Thymus (tissue), 14 donors: ENCODE measurements at places on chromosomes 3 and 15. TPM values are rescaled to one million over a fixed set of nuclear protein-coding genes. Genes with fewer than 3 reads are reported as not detected.

The EXD1 gene
- 0.09 TPM for total RNA-seq

The PLSCR2 gene
- total RNA-seq = 0.28 TPM

The PLXND1 gene
- 31.2 TPM for total RNA-seq

The NANOGP8 gene
- total RNA-seq = not detected

The C15orf62 gene
- 1.1 TPM for total RNA-seq

The PYGO1 gene
- total RNA-seq = 0.71 TPM

The GOLGA6D gene
- 0.05 TPM for total RNA-seq

The GABRB3 gene
- total RNA-seq = 2.8 TPM

The MESP1 gene
- 0.38 TPM for total RNA-seq

The TMEM158 gene
- total RNA-seq = 0.66 TPM

The ECE2 gene
- not detected for total RNA-seq

The CHST13 gene
- total RNA-seq = 0.38 TPM

- DNase-seq = no peak
These were observed 185.8 kb upstream of the CFAP20DC start for GRCh38 chr3:59235634-59236012.

- DNase-seq = peak; percentile 10
These were observed 77.2 kb downstream of the CEMIP start for GRCh38 chr15:80856400-80856799.

DNA sequence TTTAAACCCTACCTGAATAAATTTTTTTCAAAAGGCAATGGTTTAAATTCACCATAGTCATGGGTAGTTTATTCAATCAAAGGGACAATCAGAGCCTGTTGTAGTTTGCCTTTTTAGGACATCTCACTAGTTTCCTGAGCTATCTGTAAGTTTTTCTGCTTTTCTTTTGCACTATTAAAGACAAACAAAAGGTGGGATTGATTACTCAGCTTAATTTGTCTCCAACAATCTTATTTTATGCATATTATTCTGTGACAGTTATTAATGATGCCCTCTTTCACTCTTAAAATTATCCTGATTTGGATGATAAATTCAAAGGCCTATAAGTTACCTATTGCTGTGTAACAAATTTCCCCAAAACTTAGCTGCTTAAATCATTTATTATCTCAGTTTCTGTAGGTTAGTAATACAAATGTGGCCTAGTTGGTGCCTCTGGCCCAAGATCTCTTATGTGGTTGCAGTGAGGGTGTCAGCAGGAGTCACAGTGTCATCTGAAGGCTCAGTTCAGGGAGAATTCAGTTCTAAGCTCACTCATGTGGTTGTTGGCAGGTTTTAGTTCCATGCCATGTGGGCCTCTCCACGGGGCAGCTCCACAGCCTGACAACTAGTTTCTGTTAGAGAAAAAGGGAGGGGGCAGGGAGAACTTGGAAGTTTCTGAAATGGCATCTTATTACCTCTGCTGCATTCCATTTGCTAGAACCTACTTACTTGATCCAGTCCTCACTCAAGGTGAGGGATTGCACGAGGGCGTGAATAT lies 16.0 kb downstream of the ARMC8 start:
- DNase-seq = no peak

DNA sequence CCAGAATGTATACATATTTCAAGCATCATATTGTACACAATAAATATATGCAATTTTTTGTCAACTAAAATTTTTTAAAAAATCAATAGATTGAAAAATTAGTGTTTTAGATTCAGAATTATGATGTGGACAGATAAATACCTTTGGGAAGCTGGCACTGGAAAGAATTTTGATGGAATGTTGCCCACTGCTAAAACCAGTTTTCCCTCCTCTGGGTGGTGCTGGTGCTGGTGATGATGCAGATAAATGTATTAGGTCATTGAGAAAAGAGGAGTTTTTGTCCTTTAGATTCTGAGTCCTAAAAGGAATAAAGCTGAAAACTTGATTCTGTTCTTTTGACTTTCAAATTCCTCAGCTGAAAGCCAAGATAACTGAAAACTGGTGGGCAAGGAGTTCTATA lies 56.0 kb upstream of the SUCLG2 start:
- no peak for DNase-seq

GRCh38 chr3:89488800-89489580 lies 381.6 kb downstream of the EPHA3 start:
- no peak for DNase-seq

GRCh38 chr3:171481011-171481410 lies 20.8 kb upstream of the TNIK start:
- DNase-seq = no peak

DNA sequence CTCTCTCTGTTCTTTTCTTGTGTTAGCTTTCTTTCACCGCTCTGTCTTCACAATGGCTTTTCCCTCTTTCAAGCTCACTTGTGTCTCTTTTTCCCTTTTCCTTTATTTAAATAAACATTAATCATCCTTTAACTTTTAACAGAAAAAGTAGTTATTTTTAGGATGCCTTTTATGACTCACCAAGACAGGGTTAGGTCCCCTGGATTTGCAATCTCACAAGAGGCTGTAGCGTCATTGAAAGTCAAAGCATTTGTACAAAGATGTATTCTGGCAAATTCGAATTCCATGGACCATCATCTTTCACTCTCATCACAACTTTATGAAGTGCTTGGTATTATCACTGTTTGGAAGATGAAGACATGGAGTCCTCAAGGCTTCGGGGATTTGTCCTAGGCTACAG lies 34.8 kb upstream of the MCTP2 start:
- no peak for DNase-seq

- DNase-seq = no peak
These were observed 250.1 kb downstream of the SQOR start for GRCh38 chr15:45884755-45885445.

GRCh38 chr3:60854791-60855190 lies 396.5 kb downstream of the FHIT start:
- no peak for DNase-seq

GRCh38 chr3:20225769-20226168 lies 39.8 kb upstream of the SGO1 start:
- no peak for DNase-seq

GRCh38 chr15:72927451-72927850 lies 124.8 kb upstream of the NEO1 start:
- no peak for DNase-seq

- DNase-seq = no peak
These were observed 20.3 kb upstream of the RAB6B start for GRCh38 chr3:133915685-133916658.

GRCh38 chr15:65334586-65335231 lies 30.2 kb downstream of the RNU5B-1 start:
- DNase-seq = no peak

- no peak for DNase-seq
These were observed 80.9 kb upstream of the ARHGEF26 start for GRCh38 chr3:154040283-154040682.

DNA sequence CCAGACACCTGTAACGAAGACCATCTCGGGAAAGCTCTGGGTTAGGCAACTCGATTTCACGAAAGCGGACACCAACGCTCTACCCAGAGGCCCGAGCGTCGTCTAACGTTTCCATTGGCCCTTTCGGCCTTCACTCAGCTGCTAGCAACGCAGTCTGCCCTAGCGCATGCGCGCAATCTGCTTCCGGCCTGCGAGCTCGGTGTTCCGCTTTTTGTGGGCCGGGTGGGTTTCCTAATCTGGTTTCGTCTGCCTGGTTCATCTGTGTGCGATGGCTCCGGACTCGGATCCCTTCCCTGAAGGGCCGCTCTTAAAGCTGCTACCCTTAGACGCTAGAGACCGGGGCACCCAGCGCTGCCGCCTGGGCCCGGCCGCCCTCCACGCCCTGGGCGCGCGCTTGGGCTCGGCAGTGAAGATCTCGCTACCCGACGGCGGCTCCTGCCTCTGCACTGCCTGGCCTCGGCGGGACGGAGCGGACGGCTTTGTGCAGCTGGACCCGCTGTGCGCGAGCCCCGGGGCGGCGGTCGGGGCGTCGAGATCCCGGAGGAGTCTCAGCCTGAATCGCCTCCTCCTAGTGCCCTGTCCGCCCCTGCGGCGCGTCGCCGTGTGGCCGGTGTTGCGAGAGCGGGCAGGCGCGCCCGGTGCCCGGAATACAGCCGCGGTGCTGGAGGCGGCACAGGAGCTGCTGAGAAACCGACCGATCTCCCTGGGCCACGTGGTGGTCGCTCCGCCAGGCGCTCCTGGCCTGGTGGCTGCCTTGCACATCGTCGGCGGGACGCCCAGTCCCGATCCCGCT lies 24.0 kb upstream of the GATM start:
- peak; percentile 100 for DNase-seq

- DNase-seq = no peak
These were observed 1.6 kb downstream of the GOLGB1 start for GRCh38 chr3:121747976-121748375.

- DNase-seq = no peak
These were observed 471.2 kb downstream of the NR2F2 start for GRCh38 chr15:96801576-96802150.

DNA sequence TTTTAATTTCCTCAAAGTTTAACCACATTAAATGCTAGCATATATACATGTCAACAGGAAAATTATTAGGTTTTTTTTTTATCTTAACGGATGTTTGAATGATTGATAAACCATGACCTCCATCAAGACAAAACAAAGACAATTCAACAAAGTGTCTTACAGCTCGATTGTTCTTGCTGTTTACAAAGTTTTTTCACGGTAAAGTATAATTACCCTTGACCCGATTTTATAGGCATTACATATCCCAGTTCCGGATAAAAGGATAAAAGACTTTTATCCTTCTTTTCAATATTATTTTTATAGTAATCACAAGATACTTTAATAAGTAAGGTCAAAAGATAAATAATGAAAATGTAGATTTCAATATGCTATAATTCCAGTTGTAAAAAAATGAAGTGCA lies 96.9 kb downstream of the RORA start:
- DNase-seq = no peak

- no peak for DNase-seq
These were observed 2.1 kb downstream of the EPHB1 start for GRCh38 chr3:134797057-134797740.

GRCh38 chr3:170638988-170639387 lies 53.1 kb upstream of the SLC7A14 start:
- DNase-seq = no peak

DNA sequence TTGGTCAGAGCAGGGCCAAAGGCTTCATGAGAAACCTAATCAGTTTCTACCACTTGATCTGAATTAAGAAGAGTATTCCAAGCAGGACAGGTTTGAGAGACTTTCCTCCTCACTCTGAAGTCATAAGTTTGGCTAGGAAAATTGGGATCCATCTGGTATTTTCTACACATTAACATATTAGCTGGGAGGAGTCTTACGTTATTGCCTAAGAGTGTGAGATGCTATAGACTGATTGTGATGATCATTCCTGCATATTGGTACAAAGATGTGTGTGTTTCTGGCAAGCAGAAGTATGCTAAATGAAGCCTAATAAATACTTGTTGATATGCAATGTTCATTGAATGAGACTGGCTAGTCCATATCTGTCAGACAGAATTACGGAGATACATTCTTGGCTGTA lies 73.5 kb upstream of the RASGRP1 start:
- DNase-seq = no peak

DNA sequence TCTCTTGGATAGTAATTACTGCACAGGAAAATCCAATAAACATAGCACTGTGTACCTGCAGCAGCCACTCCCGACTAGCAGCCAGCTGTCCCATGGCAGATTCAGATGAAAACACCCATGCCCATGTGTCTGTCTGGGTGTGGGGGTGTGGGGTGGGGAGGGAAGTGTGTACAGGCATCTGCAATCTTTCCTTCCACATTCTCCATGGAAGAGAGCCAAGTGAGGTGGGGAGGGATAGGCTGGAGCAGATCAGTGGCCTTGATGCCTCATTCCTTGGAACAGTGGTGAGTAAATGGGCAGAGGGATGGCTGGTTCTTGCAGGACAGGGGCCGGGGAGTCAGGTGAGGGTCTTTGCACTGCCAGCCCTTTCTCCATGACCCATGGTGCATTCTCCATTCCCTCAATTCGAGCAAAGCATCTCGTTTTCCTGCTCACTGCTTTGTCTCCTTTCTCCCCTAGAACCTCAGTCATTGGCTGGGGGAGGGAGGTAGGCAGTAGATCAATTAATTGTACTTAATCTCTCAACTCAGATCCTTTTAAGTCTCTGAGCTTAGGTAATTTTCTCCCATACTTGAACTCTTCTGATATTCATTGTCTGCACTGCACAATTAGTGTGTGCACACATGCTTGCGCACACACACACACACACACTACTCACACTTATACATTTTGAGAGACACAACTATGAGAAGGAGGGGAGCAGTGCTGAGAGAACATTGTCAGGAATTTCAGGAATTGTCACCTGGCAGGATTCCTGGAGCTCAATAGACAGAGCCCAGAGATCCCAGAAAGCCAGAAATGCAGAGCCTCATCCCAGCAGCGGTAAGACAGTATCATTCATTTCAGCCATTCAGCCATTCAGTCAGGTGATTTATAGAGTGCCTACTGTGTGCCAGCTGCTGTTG lies 31.9 kb downstream of the PDIA5 start:
- no peak for DNase-seq

- no peak for DNase-seq
These were observed 16.3 kb downstream of the ITGA11 start for GRCh38 chr15:68415501-68416157.
